ENCODE measurements at places on chromosomes 5 and 9. TPM values are rescaled to one million over a fixed set of nuclear protein-coding genes. Genes with fewer than 3 reads are reported as not detected.

Gene LEAP2
- 0.78 TPM for total RNA-seq

Gene SLC35A4
- total RNA-seq = 79.6 TPM

Gene SNCB
- not detected for total RNA-seq

Gene GALNT12
- total RNA-seq = not detected

Gene NOTCH1
- 44.9 TPM for total RNA-seq

Gene TRPM3
- total RNA-seq = not detected

Gene SLC22A4
- 1.4 TPM for total RNA-seq

Gene CEP78
- 15.8 TPM for total RNA-seq

Gene ANKRD31
- total RNA-seq = 0.13 TPM

Gene TRPM6
- not detected for total RNA-seq

Gene DENND4C
- 41.3 TPM for total RNA-seq

Gene ST8SIA4
- not detected for total RNA-seq

Gene NEURL1B
- total RNA-seq = 1.5 TPM

Gene PCDHGA6
- 0.18 TPM for total RNA-seq

Gene BTNL8
- total RNA-seq = not detected

Gene PCDHA13
- total RNA-seq = 1.5 TPM

All from osteocyte (in vitro differentiated cells).